Liver (tissue), 10 donors: ENCODE measurements at places on chromosomes 1 and 21. TPM values are rescaled to one million over a fixed set of nuclear protein-coding genes. Genes with fewer than 3 reads are reported as not detected.

MMEL1 gene
- under 0.01 TPM for total RNA-seq

CRABP2 gene
- total RNA-seq, result 0.14 TPM

DNA sequence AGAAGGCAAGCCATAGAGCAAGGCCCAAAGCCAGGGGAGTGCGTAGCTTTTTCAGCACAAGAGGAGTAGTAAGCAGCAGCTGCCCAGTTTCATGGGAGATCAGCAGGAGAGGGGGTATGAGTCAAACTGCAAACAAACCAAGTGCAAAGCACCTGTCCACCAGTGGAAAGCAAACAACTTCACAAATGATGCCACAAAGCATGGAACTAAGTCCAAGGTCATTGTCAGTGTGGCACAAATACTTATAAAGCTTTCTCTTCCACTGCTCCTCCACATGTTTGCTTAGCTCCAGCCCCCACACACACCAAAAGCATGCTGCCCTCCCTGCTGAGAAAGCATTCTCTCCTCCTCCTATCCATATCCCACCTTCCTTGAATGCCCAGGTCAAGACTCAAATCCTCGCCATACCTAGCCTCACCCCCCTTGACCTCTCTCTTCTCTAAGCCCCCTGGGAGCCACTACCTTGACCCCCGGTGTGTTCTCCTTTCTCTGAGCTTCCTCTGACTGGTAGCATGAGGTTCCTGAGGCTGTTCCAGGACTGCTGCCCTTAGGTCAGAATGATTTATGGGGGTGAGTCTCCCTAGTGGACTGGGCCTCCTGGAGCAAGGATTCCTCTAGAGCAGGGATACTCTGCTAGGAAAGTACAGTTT is 70.4 kb downstream of the DMAP1 start:
- peaks cover 39% of the 10 kb centered on the region for H3K4me1 ChIP-seq
- H3K36me3 ChIP-seq, result no peaks in the 10 kb centered on the region
- no peaks in the 10 kb centered on the region for H3K27me3 ChIP-seq
- peak overlapping the region; percentile 82 for H3K27ac ChIP-seq
- no peak overlapping the region for H3K4me3 ChIP-seq

GRCh38 chr1:67059346-67059745 is 5.4 kb upstream of the SLC35D1 start:
- no peaks in the 10 kb centered on the region for H3K27me3 ChIP-seq
- no peak overlapping the region for H3K4me3 ChIP-seq
- H3K36me3 ChIP-seq, result no peaks in the 10 kb centered on the region
- no peak overlapping the region for H3K27ac ChIP-seq
- no peaks in the 10 kb centered on the region for H3K4me1 ChIP-seq
- no peak for DNase-seq

DNA sequence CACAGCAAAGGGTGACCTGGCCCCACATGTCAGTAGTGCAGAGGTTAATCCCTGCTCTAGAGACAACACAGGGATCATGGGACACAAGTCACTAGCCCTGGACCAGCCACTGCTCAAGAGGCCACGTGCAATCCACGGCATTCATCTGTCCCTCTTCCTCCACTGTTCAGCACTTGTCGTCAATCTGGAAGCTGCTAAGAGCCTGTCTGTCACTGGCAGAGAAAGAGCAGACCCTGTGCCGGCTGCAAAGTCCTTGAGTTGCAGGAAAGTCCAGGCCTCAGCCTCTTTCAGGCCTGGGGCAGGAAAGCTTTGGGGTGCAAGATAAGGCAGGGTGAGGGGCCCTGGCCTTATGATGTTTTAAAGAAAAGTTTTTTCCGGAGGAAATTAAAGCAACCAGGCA is 16.7 kb downstream of the CELA2B start:
- no peak overlapping the region for H3K27ac ChIP-seq
- H3K4me1 ChIP-seq, result no peaks in the 10 kb centered on the region
- H3K4me3 ChIP-seq, result no peak overlapping the region
- DNase-seq, result no peak
- no peaks in the 10 kb centered on the region for H3K27me3 ChIP-seq
- peaks cover 10% of the 10 kb centered on the region for H3K36me3 ChIP-seq

DNA sequence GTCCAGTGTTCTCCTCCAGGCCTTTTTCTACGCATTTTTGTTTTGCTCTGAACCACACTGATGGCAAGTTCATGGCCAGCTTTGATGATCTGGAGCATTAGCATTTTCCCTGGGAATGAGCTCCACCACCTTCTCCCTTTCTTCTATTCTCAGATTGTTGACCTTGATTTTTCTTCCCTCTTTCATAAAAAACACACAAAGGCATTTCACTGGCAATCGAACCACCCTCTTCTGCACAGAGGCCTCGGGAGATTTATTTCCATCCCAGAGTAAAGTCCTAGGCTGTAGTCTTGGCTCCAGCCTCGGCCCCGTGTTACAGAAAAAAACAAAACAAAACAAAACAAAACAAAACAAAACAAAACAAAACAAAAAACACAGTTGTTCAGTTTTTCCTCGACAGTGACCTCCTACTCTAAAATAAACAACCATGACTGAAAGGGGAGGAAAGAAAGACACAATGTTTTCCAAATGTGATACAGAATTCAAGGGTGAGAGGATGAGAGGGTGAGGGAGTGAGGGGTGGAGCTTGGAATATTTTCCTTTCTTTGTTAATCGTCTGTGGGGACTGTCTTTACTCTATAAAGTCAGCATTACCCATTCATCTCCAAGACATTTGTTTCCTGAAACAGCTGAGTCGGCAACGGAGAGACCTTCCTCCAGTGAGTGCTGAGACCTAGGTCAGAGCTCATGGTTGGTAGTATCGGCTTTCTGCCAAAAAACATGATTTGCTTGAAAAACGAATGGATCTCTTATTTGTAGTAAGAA is 29.8 kb upstream of the RNF186 start:
- no peak overlapping the region for H3K4me3 ChIP-seq
- H3K4me1 ChIP-seq, result no peaks in the 10 kb centered on the region
- no peaks in the 10 kb centered on the region for H3K36me3 ChIP-seq
- DNase-seq, result no peak
- no peaks in the 10 kb centered on the region for H3K27me3 ChIP-seq
